ENCODE measurements at places on chromosomes 11 and 22.
A peak's percentile ranks its signal among the peaks of the same experiment; 100 is the strongest.

DNA sequence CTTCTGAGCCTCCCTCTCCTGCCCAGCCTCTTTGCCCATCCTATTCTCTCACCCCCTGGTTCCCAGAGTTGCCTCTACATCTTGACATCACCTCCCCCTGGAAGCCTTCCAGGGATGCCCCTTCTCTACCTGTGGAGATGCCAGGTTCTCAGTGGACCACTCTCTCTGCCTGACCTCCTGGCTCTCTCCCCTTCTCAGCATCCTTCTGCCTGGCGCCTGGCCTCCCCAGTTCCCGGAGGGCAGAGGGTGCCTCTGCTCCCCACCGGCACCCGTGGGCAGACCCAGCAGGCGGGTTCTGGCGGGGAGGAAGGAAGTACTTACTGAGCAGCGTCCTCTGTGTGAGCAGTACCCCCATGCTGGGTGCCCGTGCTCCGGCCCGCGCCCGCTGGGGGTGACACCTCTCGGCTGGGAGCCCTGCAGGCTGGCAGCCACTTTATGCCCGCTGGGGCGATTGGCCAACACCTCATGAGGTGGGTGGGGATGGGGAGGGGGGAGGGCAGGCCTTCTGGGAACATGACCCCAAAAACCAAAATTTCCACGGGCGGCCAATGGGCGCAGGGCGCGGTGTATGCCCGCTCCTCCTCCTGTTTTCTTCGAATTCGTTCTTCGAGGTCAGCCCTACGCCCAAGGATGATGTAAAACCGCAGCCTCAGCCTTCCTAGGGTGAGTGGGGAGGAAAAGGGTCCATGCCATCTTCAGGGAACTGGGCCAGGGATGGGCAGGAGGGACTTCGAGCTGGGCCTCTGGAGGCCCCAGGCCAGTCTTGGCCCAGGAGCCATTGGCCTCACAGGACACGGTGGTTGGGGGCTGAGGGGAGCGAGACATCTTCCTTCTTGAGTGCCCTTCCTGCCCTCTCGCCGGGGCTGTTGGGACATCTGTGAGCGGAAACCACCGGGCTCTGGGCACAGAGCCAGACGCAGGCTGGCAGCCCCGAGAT is at the start of gene OSM:
Gene OSM (minus strand): TSS at position 407 of the 937 bp plus-strand sequence. CDS start 52 bp downstream, at position 355.
- peak; percentile 35 for DNase-seq

DNA sequence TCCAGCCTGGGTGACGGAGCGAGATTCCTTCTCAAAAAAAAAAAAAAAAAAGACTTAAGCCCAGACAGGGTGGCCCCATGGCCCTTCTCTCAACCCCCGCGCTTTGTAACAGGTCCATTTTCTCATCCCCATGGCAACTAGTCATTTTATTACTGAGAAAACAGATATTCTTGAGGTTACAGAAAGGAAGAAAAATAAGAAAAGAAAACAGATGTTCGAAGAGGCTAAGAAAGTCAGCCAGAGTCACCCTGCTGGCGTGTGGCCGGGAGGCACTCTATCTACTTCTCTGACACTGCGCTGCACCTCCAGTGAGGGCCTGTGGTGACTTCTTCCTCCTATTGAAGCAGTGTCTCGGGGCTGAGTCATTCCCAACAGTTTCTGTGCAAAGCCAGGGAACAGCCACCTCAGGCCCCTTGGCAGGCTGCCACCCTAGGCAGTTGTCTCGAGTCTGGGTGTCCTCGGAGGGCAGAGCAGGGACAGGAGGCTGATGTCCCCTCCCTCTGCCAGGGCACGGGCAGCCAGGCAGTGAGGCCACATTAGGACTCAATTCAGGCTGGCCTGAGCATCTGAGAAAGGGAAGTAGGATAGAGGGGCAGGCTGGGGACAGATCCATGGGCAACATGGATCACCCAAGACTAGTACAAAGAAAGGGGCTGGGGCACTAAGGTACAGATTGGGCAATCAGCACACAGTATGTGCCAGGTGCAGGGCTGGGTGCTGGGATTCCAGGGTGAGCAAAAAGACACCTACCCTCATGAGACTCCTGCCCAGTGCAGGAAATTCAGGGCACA is 16.4 kb upstream of the SYVN1 start:
- no peak for DNase-seq

GRCh38 chr22:31821572-31821971 is 67.8 kb downstream of the DEPDC5 start:
- DNase-seq, result no peak

DNA sequence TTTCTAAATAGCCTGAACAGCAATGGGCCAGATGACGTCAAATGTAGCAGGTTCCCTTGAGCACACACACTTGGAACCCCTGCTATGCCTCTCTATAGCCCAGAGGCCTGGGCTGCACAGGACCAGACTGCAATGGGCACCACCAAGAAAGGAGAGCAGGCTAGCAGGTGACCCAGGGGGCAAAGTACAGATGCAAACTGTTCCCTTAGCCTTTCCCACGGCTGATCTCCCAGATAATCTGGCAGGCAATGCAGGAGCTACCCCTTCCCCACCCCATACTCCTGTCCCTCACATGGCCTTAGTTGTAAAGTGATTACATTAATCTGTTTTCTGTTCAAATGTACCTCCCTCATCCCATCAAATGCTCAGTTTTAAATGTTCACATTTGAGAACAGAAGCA is 41.3 kb downstream of the SMCO4 start:
- no peak for DNase-seq
